ENCODE measurements at places on chromosomes 11 and 22. TPM values are rescaled to one million over a fixed set of nuclear protein-coding genes. Genes with fewer than 3 reads are reported as not detected.

- DNase-seq: peak; percentile 92
These were observed 37.6 kb upstream of the RIC3 start for GRCh38 chr11:8206251-8207079.

DNA sequence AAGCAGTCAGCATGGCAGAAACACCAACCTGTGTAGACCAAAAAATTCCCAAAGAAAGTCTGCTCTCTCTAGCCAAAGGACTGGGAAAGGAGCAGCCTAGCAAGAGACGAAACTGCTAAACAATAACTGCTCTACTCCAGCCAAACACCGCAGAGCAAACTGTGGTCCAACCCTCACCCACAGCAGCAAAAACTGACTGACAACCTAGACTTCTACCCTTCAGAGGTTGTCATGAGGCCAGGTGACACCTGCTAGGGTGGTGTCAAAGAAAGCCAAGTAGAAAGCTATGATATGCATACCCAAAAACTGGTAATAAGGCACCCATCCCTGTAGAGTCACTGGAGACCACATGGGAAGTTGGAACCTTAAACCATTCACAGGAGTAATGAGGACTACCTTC, 11.8 kb downstream of the GAB2 start:
- no peak for DNase-seq

GRCh38 chr11:46705070-46705688, 4.3 kb downstream of the ZNF408 start:
- no peak for DNase-seq

DNA sequence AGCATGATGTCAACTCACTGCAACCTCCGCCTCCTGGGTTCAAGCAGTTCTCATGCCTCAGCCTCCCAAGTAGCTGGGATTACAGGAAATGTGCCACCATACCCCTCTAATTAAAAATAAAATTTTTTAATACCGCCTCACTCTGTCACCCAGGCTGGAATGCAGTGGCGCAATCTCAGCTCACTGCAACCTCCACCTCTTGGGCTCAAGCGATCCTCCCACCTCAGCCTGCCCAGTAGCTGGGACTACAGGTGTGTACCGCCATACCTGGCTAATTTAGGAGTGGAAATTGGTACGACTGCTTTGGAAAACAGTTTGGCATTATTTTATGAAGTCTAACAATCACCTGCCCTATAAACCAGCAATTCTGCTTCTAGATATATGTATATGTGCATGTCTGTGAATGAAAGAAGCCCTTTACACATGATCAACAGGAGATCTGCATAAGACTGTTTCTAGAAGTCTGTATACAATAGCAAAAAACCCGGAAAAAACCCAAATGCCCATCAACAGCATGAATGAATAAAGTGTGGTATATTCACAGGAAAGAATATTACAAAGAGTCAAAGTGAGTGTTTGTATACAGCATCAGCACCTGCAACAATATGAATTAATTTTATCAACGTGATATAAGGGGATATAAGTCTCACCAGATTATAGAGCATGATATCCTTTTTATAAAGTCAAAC, 16.0 kb downstream of the SLC35F2 start:
- no peak for DNase-seq

DNA sequence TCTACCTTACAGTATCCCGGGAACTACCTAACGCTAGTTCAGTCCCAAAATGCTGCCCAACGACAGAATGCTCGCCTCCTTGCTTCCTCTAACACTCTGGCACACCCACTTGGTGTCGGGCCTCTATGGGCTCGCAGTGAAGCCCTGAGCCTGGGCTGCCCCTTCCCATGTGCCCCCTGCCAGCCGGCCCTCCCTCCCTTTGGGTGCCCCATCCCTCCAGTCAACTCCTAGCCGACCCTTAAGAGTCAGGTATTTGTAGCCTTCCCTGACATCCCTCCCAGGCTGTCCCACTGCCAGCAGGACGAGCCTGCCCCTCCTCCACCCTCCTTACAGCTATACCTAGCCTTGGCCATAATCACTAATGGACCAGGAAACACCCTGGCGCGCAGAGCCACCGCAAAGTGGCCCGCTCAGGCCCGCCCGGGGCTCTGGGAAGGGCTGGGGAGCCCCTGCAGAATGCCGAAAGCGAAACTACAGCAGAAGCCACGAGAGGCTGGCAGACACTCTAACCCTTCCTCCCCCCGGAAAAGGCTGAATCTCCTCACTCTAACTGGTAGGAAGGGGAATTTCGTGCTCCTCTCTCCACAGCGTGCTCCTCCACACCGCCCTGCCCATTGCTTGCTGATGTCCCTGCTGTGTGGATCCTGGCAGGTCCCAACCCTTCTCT, 8.2 kb downstream of the CBX7 start:
- no peak for DNase-seq

DNA sequence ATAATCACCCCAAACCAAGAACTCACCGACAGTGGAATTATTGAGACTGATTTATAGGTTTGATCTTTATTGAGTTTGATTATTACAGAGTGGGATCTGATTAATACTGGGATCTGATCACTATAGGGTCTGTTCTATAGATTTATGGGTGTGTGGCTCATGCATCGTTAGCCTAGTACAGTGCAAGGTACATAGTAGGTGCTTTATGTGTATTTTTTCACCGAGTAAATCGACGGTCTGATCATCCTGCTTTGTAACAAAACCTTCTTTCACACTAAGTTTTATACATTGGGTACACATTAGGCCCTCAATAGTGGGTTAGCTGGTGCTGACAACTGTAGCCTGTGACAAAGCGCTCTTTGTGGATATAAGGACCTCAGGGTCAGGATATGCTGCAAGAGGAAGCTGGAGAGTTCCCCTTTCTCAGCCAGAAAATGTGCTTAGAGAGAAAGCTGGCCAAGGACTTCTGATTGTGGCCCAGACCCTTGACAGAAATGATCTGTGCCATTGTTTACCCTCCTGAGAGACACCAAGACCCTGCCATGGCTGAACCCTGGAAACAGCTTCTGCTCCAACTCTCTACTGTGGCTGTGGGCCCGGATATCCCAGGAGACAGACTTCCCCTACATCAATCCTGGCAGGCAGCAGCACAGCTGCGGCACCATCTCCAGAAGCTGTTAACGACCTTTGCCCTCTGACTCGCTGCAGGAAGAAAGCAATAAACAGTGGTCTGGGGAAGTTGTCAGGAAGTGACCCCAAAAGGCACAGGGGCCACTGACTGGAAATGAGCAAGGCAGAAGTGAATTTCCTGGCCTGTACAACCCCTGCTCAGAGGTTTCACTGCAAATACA, 16.1 kb upstream of the TPP1 start:
- DNase-seq: peak; percentile 40

DNA sequence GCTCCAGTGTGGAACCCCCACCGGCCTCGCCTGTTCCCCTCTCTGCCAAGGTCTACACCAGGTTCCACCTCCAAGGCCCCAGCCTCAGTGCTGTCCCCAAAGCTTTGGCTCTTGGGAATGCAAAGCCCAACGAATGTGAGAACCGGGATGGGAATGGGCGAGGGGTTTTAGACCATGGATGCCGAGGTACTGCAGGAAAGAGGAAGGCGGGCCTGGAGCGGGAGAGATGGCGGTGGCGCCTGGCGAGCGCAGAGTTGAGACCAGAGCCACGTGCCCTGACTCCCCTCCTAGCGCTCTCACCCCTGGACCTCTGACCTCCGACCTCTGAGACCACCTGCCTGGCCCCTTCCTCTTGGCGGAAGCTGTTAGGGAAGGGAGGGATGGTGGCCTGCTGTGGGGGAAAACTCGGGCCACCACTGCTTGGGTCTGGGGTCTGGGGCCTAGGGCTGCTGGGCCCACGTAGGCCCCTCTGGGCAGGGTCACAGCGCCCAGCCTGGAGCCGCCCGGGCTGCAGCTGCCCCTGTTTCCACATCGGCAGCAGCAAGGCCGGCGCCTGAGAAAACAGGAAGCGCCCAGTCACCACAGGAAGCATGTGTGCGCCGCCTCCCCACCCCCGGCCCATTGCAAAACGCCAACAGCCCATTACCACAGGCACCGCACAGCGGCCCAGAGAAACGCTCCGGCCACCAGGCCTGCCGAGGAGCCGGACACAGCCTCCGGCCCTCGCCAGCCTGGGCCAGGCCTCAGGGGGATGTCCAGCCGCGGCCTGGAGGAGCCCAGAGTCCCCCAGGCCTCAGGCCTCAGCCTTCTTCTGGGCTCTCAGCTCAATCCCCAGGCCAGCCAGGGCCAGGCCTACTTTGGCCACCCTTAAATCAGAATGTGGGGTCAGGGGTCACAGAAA, 13.8 kb upstream of the SLC39A13 start:
- no peak for DNase-seq

- peak; percentile 48 for DNase-seq
These were observed 6.9 kb downstream of the RBFOX2 start for GRCh38 chr22:36021606-36022153.

DNA sequence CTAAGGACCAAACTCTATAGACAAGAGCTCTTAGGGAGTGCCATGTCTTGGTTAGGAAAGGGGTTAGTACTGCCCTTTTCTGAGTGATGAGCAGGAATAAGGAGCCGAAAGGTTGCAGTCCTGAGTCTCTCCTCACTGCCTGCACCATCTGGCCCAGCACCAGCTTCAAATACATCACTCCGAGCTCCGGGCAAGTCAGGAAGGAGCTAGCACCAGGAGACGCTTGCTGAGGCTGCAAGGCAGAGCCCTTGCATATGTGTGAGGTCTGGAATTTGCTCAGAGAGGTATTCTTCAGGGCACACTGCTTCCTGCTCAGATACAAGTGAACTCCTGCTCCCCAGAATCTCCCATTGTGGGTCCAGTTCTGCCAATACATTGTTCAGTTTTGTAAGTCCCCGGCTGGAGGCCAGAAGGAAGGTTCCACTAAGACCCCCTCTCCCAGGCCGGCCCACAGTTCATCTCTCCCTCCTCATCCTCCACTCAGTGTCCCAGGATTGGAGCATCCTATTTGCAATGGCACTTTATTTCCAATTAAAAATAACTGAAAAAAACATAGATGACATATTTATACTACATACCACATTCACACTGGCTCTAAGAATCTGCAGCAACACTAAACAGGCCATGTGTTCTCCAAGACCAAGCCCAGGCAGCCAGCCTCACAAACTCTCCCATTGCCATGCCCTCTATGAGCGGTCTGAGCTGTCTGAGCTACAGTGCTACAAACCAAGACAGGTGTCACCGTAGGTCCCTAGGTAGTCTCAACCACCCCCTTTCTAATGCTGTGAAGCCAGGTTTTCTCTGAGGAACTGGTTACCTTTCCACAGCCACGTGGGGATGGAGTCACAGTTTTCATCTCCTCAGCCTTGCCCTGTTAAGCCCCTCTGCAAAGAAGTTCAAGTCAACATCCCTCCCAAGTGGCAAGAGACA, 55.1 kb upstream of the SPATA19 start:
- DNase-seq: no peak

- no peak for DNase-seq
These were observed 157.2 kb upstream of the TMEM45B start for GRCh38 chr11:129658526-129658867.

- DNase-seq: no peak
These were observed 10.4 kb upstream of the CD81 start for GRCh38 chr11:2366733-2367132.

DNA sequence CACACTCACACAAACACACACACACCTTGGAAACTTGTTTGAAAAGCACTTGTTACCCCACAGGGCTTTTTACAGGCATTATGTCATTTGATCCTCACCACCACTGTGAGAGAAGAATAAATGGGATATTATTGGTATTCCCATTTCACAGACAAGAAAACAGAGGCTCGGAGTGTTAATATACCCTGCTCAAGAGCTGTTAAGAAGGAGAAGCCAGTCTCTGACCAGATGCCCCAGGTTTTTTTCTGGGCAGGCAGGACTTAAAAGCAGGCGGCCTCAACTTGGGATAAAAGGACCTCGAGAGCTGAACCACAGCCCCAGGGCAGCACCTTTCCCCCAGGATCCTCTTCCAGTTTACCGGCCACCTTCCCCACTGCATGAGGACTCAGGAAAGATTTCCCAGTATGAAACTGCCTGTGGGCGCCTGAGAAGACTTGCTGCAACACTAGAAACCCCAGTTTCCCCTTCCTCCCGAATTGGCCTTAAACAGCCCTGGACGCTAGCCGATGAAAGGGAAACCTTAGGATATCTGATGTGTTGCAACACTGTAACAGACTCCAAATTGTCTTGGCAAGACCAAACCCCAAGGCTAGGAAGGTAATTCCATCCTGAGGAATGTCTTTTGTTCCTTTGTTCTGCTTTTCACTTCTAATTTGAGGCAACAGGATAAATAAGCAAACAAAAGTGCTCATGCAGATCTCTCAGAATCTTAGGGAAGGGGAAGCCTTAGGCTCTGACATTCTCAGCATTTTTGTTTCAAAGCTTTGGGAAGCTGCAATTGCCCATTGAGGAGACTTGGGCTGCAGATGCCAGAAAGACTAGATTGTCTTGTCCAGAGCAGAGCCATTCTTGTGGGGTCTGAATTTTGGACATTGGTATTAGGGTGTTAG, 173.5 kb downstream of the TRIM29 start:
- DNase-seq: peak; percentile 66

GRCh38 chr11:91664521-91664920, 560.1 kb upstream of the FAT3 start:
- no peak for DNase-seq

- DNase-seq: no peak
These were observed 26.3 kb upstream of the ALDH3B2 start for GRCh38 chr11:67700548-67701262.

DNA sequence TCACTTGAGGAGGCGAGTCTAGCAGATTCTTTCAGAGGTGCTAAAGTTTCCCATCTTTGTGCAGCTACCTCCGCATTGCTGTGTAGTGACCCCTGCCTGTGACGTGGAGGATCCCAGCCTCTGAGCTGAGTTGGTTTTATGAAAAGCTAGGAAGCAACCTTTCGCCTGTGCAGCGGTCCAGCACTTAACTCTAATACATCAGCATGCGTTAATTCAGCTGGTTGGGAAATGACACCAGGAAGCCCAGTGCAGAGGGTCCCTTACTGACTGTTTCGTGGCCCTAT, 8.9 kb upstream of the SAMM50 start:
- no peak for DNase-seq

GRCh38 chr11:63918507-63919191, 1.7 kb upstream of the RCOR2 start:
- peak; percentile 62 for DNase-seq

- DNase-seq: no peak
These were observed 4.4 kb downstream of the TPCN2 start for GRCh38 chr11:69053169-69053477.

GRCh38 chr11:3182462-3182852, 17.3 kb upstream of the OSBPL5 start:
- DNase-seq: no peak

- no peak for DNase-seq
These were observed 49.4 kb downstream of the ARHGEF12 start for GRCh38 chr11:120385655-120386054.

The SAA4 gene
- not detected for total RNA-seq

The YAP1 gene
- 113 TPM for total RNA-seq

The SEC14L2 gene
- total RNA-seq: 1.8 TPM

The DDIAS gene
- total RNA-seq: 3.7 TPM

The PLAAT3 gene
- 34.8 TPM for total RNA-seq

The MIAT gene
- total RNA-seq: 1.1 TPM

The PIWIL4 gene
- 9.0 TPM for total RNA-seq

The CCDC90B gene
- total RNA-seq: 75.6 TPM
